ENCODE measurements at places on chromosomes 11 and 22.

- no peak overlapping the region for H3K4me3 ChIP-seq
- no peaks in the 10 kb centered on the region for H3K27me3 ChIP-seq
- no peak for DNase-seq
- peaks cover 16% of the 10 kb centered on the region for H3K4me1 ChIP-seq
These were observed 16.4 kb upstream of the KCTD14 start for GRCh38 chr11:78039391-78039918.

DNA sequence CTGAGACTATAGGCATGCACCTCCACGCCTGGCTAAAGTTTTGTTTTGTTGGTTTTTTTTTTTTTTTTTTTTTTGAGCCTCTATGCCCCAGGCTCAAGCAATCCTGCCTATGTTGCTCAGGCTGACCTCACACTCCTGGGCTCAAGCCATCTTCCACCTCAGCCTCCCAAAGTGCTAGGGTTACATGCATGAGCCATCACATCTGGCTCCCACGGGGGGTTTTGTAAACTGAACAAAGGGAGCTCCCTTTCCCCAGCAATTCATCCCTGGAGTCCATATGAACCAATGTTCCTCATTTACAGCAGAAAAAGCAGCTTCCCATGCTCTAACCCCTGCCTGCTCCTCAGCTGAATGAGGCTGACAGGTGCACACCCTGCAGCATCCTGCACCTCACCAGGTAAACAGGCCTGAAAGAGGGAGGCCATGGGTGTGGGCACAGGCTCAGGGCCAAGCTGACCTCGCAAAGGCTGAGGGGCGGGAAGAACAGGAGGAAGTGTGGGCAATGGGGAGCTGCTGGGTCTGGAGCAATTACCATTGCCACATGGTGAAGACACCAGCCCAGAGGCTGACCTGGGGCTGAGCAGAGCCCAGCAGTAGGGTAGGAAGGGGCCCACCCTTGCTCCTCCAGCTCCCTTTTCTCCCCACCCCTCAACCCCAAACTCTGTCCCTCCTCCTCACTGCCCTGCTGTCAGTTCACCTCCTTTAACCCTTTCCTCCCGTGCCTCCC, 58.2 kb downstream of the RBX1 start:
- H3K27me3 ChIP-seq: no peaks in the 10 kb centered on the region
- no peak overlapping the region for H3K27ac ChIP-seq
- no peak overlapping the region for H3K4me3 ChIP-seq

DNA sequence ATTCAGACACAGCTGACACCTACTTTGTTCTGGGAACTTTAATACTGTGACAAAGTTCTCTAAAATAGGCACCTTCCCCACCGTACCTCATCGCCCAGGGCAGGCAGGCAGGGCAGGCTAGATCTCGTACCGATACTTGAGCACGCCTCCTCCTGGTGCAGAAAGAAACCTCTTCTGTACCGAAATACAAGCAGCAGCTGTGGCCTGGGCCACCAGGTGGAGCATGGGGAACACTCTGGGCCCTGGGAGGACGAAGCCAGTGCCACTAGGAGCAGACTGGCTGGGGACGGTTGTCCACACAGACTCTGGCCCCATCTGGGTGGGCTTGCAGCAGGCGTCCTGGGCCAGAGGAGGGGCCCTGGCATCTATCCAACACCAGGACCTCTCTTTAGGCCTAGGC, 12.8 kb downstream of the PMM1 start:
- H3K4me3 ChIP-seq: no peak overlapping the region
- H3K36me3 ChIP-seq: peaks cover 25% of the 10 kb centered on the region
- no peaks in the 10 kb centered on the region for H3K27me3 ChIP-seq
- no peak overlapping the region for H3K27ac ChIP-seq

DNA sequence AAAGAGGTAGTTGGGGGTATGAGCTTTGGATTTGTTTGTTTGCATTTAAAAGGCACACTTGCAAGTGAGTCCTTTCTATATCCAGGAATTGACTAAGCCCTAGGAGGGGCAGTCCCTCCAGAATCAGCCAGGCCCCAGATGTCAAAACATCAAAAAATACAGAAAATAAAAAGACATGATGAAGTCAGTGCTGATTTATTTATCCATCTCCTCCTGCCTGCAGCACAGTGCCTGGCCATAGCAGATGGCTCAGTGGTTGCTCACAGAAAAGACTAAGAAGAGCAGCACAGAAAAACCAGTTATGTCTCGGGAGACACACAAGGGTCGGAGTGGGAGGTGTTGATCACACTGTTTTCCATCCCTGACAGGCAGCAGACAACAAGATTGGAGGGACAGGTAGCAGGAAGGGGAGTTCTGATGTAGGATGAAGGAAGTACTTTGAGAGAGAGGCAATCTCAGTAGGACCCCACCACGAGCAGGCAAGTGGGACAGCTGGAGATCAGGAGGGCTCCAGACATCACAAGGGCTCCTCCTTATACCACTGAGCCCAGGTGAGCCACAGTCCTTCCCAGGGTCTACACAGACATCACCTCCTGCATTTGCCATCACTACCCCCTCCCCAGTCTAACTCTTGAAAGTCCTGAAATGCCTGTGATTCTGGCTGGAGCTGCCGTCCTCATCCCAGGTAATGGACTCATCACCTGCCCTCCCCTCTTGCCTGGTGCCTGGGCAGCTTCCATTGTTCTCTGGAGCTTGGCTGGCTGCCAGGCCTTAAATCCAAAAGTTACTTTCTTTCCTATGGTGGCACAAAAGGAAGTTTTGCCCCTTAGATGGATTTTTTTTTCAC, 32.3 kb downstream of the TMPRSS5 start:
- no peak for DNase-seq
- no peaks in the 10 kb centered on the region for H3K36me3 ChIP-seq
- no peak overlapping the region for H3K27ac ChIP-seq
- no peaks in the 10 kb centered on the region for H3K27me3 ChIP-seq

DNA sequence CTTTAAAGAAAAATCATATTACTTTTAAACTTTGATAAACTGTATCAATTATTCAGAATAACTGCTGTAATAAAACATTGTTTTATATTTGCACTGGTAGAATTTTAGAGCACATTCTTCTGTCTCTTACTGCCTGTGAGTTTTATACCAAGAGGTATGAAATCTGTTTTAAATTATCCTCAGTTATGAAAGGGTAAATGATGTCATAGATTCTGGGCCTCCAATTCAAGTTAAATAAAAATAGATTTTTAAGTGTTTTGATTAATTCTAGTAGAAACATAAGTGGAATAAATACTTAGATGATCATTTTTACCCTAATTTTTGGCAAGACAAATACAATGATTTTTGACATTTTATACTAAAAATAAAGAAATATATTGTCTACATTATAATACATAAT, 93.0 kb downstream of the GUCY1A2 start:
- H3K36me3 ChIP-seq: no peaks in the 10 kb centered on the region
- H3K27ac ChIP-seq: no peak overlapping the region

GRCh38 chr11:1781593-1781975, 17.9 kb upstream of the CTSD start:
- H3K27ac ChIP-seq: no peak overlapping the region
- no peak for DNase-seq
- peaks cover 7% of the 10 kb centered on the region for H3K4me1 ChIP-seq
- no peaks in the 10 kb centered on the region for H3K27me3 ChIP-seq
- no peak overlapping the region for H3K4me3 ChIP-seq

DNA sequence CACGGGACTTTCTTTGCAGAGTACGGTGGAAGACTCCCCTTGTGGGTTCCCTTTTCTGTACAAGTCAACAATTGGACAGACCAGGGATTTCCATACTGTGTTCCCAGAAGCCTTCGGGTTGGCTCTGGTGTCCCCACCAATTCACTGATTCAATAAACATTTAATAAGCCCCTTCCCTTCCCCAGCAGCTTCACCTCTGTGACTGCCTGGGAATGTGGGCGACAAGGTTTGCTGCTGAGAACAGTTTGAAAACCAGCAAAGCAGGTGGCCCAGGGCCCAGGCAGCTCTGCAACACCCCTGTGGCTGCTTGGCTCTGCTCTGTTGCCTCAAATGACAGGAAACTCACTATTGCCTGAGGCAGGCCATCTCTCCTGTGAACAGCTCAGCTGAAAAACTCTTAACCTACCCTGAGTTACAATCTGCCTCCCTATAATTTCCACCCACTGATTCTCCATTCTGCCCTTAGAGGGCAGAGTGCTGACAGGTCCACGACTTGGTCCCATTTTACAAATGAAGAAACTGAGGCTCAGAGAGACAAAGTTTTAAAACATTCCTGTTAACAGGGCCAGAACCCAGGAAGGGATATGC, 10.4 kb downstream of the ADORA2A start:
- no peak overlapping the region for H3K4me3 ChIP-seq
- H3K27ac ChIP-seq: no peak overlapping the region
- no peaks in the 10 kb centered on the region for H3K36me3 ChIP-seq
- DNase-seq: no peak
- no peaks in the 10 kb centered on the region for H3K27me3 ChIP-seq
- peaks cover 15% of the 10 kb centered on the region for H3K4me1 ChIP-seq

- H3K4me1 ChIP-seq: no peaks in the 10 kb centered on the region
- H3K4me3 ChIP-seq: no peak overlapping the region
- no peaks in the 10 kb centered on the region for H3K36me3 ChIP-seq
- no peak for DNase-seq
- H3K27ac ChIP-seq: no peak overlapping the region
These were observed 17.0 kb downstream of the MOGAT2 start for GRCh38 chr11:75734491-75735180.

GRCh38 chr11:43447151-43447550, 88.4 kb downstream of the TTC17 start:
- peak; percentile 17 for DNase-seq
- no peak overlapping the region for H3K27ac ChIP-seq
- H3K36me3 ChIP-seq: peaks cover 9% of the 10 kb centered on the region
- H3K4me3 ChIP-seq: no peak overlapping the region

DNA sequence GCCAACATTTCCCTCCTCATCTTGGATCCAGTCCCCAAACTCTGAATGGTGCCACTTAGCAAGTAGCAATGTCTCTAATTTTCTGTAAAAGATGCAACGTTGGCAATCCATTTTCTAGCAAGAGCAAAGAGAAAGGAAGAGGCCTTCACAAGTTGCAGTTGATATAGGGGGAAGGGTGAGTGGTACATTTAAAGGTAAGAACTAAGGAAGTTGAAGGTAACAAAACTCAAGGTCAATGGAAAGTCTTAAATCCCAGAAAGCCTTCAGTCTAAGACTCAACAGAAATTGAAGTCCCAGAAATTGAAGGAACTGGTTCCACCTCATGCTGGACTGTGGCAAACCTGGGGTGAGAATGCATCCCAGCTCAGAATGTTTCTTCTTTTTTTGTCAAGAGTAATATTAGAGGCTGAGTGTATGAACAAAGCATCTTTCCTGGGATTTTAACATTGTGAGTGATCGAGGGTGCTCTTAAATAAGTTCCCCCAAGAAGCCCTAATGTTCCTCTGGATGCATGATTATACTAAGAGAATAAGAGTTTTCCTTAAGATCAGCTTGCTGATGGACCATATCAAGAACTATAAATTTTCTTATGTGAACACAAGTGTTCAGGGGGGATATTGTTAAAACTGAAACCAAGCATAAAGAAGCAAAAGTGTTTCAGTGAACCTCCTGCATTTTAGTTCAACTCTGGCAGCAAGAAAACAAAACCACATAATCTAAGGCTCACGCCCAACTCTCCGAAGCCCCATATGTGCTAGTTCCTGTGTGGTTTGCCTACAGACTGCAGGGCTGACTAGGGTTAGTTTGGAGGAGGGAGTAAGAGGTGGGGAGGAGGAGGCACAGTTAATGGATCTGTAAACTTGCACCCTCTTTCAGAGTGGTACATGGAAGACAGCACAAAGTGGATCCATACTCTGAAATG, at the start of gene GRAP2:
GRAP2 (plus strand) TSS at position 779 of the 922 bp plus-strand sequence. CDS start 46,023 bp downstream, outside the sequence.
- no peak for DNase-seq
- H3K4me1 ChIP-seq: no peaks in the 10 kb centered on the region
- H3K27ac ChIP-seq: no peak within 1 kb of the TSS
- H3K27me3 ChIP-seq: peaks cover 6% of the 10 kb centered on the region

DNA sequence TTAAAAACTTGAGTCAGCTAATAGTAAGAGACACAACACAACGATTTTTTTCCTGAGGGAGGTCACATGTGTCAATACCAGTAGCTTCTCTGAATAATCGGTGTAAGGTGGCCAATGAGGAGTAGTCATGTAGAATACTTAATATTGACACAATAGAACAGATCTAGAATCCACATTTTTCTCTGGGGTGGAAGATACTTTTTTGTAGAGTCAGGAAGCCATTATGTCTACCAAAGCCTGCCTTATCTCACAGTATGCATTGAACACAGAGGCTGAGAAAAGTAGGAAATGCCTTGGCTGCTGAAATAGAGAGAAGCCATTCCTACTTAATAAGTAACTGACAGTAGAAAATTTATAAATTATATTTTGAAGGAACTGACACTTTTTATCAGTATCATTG, 725.0 kb downstream of the METTL15 start:
- H3K4me1 ChIP-seq: peaks cover 8% of the 10 kb centered on the region
- H3K27me3 ChIP-seq: no peaks in the 10 kb centered on the region
- no peaks in the 10 kb centered on the region for H3K36me3 ChIP-seq
- DNase-seq: no peak
- H3K4me3 ChIP-seq: no peak overlapping the region
- H3K27ac ChIP-seq: peak overlapping the region; percentile 79

- DNase-seq: no peak
- H3K27ac ChIP-seq: no peak overlapping the region
- H3K36me3 ChIP-seq: peaks cover 4% of the 10 kb centered on the region
- H3K27me3 ChIP-seq: no peaks in the 10 kb centered on the region
- H3K4me1 ChIP-seq: no peaks in the 10 kb centered on the region
- H3K4me3 ChIP-seq: no peak overlapping the region
These were observed 10.8 kb upstream of the CTTN start for GRCh38 chr11:70387564-70387963.

DNA sequence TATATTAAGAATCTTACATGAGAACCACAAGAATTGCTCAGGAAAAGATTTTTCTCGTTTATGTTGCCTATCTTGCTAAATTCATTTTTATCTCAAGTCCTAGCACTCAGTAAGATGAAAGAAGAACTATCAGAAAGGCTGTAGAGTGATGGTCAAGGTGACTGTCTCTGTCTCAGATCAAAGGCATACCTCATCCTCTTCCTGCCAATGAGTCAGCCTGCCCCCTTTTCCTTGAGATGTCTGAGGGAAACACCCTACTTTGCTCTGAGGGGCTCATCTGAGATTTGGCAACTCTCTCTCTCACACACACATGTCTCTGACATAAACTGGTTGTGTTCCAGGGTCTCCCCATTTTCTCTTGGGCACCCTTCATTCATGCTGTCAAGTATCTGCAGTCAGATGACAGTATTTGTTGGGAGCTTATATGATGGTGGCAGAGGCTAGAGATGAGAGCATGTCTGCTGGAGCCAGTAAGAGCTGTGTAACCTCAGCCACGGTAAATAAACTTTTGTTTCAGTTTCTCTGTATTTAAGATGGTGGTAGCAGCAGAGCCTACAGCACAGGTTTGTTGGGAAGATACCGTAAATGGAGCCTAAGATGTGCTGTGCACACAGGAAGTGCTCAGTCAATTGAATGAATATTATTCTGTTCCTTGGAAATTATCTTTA, 1.6 kb downstream of the MMP27 start:
- no peaks in the 10 kb centered on the region for H3K27me3 ChIP-seq
- H3K27ac ChIP-seq: no peak overlapping the region
- DNase-seq: no peak
- no peaks in the 10 kb centered on the region for H3K4me1 ChIP-seq

Data from fibroblast of lung (primary cell).